ENCODE measurements at places on chromosomes 11 and 22.

DNA sequence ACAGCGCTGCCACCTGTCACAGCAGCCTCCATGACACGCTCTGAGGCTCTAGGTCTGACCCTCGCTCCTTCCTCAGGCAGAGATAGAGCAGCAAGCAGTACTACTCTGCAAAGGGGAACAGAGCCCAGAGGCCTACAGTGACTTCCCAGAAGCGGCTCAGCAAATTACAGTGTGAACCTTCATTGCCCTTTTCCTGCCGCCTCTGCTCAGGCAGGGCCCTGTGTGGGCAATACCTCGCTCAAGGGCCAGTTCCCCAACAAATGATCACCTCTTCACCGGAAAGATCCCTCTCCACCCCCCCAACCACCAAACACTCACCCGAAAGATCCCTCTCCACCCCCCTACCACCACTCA is 12.3 kb downstream of the KIAA0930 start:
- DNase-seq, result no peak

- no peak for DNase-seq
Observed at GRCh38 chr11:112658431-112658878, 302.8 kb upstream of the NCAM1 start.

GRCh38 chr22:33049119-33049729 is 9.0 kb downstream of the SYN3 start:
- peak; percentile 45 for DNase-seq

DNA sequence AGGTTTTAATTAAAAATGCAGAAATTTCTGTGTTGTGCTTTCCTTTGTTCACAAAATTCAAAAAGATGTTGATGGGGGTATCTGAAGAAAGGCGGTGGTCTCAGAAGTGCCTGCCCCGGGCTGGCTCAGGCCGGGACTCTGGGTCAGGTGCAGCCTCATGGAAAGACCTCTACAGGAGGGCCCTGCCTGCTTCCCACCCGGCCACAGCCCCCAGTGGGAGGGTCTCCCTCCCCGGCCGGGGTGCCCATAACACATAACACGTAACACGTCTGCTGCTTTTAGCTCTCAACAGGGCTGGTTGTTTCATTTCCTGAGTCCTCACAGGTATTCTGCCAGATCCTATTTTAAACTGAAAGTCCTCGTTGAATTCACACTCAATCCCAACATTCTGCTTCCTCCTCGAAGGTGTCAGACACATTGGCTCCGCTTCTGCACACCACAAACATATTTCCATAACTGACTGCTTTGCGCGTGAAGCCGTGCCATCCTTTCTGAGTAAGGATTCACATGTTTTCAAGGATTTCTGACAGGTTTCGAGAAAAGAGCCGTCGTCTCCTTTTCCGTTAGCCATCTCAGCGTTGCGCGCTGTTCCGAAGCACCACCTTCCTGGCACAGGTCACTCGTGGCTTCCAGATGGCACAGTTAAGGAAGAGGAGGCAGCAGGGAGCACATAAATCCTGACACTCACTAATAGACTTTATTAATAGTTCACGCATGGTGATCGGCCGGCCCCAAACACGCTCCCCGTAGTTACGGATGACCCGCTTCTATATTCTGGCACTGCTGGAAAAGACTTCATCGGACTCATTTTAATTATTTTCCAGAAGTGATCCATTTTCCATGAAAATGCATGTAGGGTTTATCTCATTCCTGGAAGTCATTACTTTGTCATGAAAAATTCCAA is 569.3 kb downstream of the BRD1 start:
- DNase-seq, result no peak

DNA sequence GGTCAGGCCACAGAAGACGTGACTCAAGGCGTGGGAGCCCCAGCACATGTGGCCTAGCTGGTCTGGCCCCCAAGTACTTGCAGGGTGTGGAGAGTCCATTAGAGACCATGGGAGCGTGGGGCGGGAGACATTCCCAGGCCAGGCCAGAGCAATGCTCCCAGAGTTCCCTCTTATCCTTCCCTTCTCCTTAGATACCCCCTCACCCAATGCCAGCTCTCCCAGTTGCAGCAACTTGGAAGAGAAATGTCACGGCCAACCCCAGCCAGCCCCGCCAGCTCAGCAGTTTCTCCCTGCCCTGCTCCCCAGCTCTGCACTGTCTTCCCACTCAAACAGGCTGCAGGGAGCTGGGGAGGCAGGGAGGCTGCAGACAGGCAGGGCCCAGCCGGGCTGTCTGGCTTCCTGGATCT is 65.4 kb upstream of the TSPAN18 start:
- no peak for DNase-seq

GRCh38 chr11:76987203-76987602 is 47.0 kb upstream of the B3GNT6 start:
- DNase-seq, result no peak
